Type B pancreatic cell (in vitro differentiated cells): ENCODE measurements at places on chromosomes 7 and 10. TPM values are rescaled to one million over a fixed set of nuclear protein-coding genes. Genes with fewer than 3 reads are reported as not detected.

DNA sequence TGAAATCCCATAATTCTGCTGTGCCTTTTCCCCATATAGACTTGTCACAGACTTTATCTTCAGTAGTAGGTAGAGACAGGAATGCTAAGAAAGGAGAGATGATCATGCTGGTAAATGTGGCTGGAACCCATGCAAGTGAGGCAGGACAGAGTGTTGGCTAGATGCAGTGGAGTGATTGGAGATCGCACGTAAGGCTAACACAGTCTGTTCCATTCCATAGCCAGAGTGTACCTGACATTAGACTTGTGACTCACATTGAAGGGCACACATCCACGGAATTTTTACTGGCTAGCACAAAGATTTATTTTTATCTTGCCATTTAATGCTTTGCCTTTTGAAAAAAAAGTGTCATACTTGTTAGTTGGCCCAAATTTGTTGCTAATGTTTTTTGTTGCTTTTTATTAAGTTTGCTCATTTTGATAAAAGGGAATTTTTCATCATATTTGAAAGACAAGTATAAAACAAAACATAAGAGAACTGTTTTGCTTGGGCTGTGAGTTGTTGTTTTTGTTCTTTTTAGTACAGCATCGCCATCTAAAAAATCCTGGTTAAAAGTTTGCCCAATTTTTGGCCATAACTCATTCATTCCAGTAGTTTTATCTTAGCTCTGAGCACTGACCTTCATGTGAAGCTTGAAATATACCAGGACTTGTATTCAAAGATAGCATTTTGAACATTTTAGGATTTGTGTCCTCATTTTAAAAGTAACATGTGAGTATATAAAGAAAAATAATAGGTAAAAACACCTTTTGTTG, 81.0 kb downstream of the CPED1 start:
- no peak for DNase-seq

DNA sequence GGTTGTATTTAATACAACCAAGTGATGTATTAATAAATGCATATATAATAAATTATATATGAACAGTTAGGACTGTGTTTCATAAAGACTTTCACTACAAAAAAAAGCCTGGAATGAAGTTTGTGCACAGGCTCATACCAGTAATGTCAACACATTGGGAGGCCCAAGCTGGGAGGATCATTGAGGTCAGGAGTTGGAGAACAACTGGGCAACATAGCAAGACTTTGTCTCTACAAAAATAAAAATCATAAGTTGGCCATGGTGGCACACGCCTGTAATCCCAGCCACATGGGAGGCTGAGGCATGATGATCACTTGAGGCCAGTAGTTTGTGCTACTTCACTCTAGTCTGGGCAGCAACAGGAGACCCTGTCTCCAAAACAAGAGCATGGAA, 15.8 kb upstream of the SVIL start:
- no peak for DNase-seq

DNA sequence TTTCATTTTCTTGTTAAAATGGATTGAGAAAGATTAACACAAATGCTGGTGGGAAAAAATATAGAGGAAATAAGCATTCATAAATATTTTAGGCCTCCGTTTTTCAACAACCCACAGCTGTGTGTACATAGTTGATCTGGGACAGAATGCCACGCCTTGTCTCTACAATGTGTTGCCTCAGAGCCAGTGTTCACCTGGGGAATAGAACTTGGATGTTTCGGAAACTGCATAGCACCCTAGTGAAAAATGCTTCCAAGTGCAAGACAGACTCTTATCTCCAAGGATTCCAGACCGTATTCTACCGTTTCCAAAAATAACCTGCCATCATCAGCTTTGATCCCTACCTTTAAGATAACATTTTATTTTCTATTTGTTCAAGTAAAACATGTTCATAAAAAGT, 260.9 kb downstream of the SDK1 start:
- DNase-seq, result no peak

Gene CACUL1
- 42.9 and 50.8 TPM in 2 replicates for total RNA-seq

- DNase-seq, result no peak
These were observed 66.5 kb downstream of the ADD3 start for GRCh38 chr10:110074298-110074697.
